HepG2 (cell line): ENCODE measurements at places on chromosomes 12 and 14. TPM values are rescaled to one million over a fixed set of nuclear protein-coding genes. Genes with fewer than 3 reads are reported as not detected.

DNA sequence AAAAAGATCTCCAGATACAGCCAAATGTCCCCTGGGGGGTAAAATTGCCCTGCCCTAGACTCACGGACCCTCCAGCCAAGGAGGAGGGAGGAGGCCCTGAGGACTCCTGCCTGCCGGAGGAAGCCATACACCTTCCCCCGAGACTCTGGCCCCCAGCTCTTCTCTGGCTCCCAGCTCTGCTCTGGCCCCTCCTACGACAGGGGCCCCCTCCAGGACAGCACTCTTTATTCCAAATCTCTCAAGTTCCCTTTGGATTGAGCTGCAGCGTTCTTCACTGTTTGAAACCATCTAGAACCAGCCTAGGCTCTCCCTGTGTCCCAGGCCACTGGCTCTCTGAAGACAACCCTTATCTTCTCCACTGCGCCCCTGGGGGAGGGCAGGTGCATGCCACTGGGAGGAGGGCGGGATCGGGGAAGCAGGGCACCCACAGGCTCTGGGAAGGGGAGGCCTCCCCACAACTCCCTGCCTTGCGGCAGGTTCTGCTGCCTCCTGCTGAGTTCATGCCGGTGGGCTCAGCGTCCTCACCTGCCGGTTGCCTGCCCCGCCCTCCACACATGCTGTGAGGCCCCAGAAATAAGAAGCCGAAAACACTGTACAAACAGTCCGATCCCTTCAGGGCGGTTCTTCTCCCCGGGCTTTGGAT lies 112.7 kb downstream of the DICER1 start:
- no peak for DNase-seq

DNA sequence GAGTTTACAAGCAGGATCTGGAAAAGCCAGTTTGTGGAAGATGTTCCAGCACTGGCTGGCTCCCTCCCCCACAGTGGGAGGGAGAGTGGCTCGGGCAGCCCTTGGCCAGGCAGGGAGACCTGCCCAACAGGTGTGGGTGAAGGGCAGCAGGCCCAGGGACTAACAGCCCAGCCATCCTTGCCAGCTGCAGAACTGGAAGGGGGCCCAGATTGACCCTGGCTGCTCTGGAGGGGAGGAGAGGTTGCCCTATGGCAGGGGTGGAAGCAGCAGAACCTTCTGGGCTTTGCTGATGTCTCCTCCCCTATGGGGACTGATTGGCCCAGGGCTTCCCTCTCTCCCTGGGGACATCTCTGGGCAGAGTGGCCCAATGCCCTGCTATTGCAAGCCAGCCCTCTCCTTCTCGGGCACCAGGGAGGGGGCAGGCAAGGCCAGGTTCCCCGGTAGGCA lies 20.5 kb downstream of the IRF2BPL start:
- no peak for DNase-seq

GRCh38 chr14:62162998-62163589 lies 400.9 kb downstream of the SNAPC1 start:
- DNase-seq: peak; percentile 18

MDGA2 gene
- total RNA-seq: not detected in 2 replicates

DNA sequence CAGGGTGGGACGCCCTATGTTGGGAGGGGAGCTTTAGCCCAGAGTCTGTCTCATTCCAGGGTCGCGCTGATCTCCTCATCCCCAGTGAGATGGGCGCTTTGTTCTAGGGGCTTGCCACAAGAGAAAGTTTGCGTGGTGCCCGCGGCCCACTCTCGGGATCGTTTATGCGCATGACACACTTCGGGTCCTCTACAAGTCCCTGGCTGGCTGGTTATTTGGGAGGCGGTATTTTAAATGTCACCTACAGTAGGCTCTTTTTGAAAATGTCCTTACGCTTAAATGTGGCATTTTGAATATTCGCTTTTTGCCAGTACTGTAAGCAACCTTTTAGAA lies 541 bp downstream of the GOLT1B start:
- DNase-seq: peak; percentile 11

DNA sequence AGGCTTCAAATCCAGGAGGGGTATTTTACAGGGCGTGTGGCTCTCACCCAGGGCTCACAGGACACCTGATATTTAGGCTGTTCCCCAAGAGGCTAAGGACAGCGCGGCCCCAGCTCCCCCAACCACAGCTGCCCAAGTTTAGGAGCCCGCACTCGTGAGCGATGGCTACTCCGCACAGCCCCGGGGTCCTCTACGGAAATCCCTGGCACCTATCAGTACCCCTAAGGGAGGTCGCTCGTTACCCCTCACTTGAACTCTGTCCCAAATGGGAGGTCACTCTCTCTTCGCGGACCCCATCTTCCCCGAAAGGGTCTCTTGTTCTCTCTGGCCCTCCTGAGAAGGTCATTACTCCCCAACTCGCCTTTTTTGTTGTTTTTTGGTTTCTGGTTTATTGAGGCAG lies 708 bp upstream of the P2RX4 start:
- no peak for DNase-seq

PDZRN4 gene
- total RNA-seq: not detected in 2 replicates

RTN1 gene
- total RNA-seq: 0.04 and 0.20 TPM in 2 replicates

DNA sequence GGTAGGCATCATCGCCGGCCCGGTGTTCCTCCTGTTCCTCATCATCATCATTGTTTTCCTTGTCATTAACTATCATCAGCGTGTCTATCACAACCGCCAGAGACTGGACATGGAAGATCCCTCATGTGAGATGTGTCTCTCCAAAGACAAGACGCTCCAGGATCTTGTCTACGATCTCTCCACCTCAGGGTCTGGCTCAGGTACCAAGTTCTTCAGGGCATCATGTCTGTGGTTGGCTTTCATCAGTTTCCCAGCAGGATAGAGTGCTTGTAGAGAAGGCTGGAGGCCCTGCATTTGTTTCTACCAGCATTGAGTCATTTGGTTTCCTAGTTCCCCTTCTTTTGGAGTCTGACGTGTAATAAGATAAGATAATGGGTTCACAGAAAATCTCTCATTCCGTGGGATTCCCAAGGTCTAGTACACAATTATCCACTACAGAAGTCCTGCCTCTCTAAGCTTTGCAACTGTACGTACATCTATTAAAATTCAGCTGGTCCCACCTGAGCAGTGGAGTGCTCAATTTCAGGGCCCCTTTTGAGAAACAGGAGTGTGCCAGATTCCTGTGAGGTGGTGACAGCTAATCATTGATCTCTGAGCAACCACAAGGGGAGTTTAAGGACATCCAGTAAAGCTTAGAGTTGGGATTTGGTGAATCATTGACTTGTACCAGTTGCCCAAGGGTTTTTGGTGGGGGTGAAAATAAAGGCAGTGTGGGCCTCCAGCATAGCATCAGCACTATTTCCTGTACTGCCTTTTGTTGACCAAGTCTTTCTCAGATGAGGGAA lies 25.1 kb downstream of the ACVR1B start:
- DNase-seq: peak; percentile 92

WIF1 gene
- total RNA-seq: not detected in 2 replicates

- DNase-seq: no peak
Observed at GRCh38 chr12:89138048-89138852, 214.1 kb downstream of the DUSP6 start.

DNA sequence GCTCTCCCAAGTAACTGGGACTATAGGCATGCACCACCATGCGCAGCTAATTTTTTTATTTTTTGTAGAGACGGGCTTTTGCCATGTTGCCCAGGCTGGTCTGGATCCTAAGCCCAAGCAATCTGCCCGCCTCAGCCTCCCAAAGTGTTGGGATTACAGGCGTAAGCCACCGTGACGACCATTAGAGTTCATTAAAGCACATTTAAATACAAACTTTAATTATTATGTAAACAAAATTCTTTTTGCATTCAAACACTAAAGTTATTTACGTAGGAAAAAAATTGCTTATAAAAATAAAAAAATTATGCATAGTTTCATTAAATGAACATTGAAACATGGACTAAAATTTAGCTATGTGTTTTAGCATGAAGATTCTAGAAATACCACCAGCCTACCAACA lies 7.2 kb downstream of the RPAP3 start:
- DNase-seq: no peak

GRCh38 chr12:59282999-59283398 lies 312.8 kb upstream of the SLC16A7 start:
- DNase-seq: no peak

DNA sequence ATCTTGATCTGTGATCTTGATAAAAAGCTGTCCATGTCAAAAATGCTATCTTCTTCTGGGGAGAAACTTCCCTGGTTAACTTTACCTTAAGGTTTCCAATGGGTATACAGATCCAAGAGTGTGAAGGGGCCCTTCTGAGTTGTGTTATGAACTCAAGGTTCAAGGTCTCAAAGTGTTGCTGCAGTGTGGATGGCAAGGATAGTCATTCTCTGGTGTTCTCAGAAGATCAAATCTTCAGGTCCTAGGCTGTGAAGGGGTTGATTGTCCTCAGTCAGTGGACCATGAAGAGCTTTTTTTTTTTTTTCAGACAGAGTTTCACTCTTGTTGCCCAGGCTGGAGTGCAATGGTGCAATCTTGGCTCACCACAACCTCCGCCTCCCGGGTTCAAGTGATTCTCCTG lies 114.4 kb downstream of the SPTSSA start:
- peak; percentile 56 for DNase-seq

SLC11A2 gene
- total RNA-seq: 46.0 and 71.7 TPM in 2 replicates

GRCh38 chr14:65187421-65188049 lies 85.2 kb upstream of the MAX start:
- no peak for DNase-seq

NEUROD4 gene
- total RNA-seq: not detected in 2 replicates

GRCh38 chr12:55797068-55797467 lies 20.5 kb downstream of the SARNP start:
- DNase-seq: peak; percentile 51

TAS2R50 gene
- total RNA-seq: 0.28 and 2.2 TPM in 2 replicates

- no peak for DNase-seq
Observed at GRCh38 chr14:32430326-32430725, 101.2 kb downstream of the AKAP6 start.

GRCh38 chr14:24171422-24172260 lies at the start of gene REC8:
REC8 (plus strand) TSS chr14:24172080; CDS start chr14:24172553, 473 bp downstream.
- no peak for DNase-seq

DNA sequence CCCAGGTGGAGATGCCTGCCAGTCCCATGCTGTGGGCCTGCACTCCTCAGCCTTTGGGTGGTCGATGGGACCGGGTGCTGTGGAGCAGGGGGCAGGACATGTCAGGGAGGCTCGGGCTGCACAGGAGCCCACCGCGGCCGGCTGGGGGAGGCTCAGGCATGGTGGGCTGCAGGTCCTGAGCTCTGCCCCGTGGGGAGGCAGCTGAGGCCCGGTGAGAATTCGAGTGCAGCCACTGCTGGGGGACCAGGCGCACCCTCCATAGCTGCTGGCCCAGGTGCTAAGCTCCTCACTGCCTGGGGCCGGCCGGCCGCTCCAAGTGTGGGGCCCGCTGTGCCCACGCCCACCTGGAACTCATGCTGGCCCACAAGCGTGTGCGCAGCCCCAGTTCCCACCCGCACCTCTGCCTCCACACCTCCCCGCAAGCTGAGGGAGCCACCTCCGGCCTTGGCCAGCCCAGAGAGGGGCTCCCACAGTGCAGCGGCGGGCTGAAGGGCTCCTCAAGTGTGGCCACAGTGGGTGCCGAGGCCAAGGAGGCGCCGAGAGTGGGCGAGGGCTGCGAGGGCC lies 49.6 kb downstream of the DACT1 start:
- no peak for DNase-seq

DNA sequence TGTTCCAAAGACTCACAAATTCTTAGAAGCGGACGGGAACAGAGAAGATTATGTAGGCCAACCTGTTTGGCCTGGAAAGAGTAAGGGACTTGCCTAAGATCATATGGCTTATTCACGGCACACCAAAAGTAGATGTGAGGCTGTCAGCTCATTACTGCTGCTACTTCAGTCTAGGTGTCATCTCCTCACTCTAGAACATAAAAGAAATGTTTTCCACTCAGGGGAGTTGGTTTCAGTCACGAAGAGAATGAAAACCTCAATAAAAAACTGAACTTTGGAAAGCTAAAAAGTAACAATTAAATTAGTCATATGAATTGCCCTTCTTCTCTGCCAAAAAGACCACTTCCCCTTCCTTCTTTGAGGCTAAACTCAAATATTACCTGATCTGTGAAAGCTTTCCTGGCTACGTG lies 658 bp upstream of the CEP128 start:
- no peak for DNase-seq

DNA sequence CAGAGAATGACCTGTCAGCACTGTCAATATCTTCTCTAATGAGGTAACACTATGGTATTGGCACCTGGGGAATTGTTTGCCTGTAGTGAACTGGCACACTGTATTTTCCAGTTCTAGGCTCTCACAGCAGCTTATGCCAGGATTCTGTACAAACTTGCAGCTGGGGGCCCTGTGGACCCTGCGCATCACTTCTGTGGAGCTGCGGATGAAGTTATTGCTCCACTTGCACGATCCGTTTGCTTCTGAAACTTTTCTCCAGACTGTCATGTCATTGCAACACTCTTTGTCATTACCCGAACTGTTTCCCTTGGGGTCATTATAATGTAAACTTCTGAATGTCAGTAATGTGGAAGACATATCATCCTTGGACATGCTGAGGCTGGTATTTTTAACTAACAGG lies 3.9 kb downstream of the RNASE11 start:
- DNase-seq: no peak

- DNase-seq: no peak
Observed at GRCh38 chr12:17949558-17950141, 140.3 kb downstream of the RERGL start.

DNA sequence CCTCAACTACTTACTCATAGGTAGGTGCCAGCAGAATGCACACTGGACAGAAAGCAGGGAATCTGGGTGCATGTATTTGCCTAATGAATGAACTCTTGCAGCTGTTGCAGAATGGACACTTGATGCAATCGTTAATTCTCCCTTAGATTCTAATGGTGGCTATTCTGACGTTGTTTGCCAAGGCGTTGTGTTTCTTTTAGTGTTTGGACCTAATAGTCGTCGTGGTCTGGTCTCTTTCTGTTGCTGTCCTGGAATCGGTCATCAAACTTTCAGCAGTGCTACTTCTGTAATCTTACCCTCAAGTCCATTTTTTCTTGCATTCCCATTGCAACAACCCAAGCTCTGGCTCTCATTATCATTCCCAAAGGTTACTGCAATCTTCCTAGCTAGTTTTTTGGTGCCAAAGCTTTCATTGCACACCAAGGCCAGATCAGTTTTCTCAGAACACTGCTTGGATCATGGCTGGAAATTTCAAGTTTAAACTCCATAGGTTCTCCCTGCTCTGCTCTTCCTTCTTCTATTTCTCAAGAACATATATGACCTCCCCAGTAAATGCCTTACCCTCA lies 31.3 kb downstream of the BMP4 start:
- DNase-seq: no peak

DNA sequence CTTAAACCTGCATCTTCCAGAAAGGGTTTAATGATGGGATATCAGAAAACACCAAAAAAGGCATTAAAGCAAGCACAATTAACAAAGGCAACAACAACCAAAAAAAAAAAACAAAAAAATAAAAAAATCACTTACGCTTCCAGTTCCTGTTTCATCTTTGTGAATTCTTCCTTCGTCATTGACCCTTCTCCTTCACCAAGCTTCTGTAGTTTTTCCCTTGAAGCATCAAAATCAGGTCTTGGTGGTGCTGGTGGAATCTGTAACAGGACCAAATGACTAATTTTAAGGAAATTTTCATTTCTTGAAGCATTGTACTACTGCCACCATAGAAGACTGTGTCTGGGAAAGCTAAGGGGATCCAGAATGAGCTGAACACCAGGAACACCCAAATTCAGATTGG lies 24.5 kb downstream of the SNX6 start:
- DNase-seq: no peak

GRCh38 chr14:32648434-32648833 lies 290.2 kb upstream of the NPAS3 start:
- DNase-seq: no peak

MYO1A gene
- total RNA-seq: 5.3 TPM in 2 replicates

GRCh38 chr12:120532701-120533238 lies 1.4 kb upstream of the RNF10 start:
- DNase-seq: no peak

GPD1 gene
- 30.6 and 38.1 TPM in 2 replicates for total RNA-seq

- peak; percentile 94 for DNase-seq
Observed at GRCh38 chr12:69348162-69348938, at the start of gene LYZ. LYZ (plus strand) TSS chr12:69348381; CDS start chr12:69348409, 28 bp downstream.

CDCA4 gene
- total RNA-seq: 42.1 and 43.1 TPM in 2 replicates
